ENCODE measurements at places on chromosomes 4 and X. TPM values are rescaled to one million over a fixed set of nuclear protein-coding genes. Genes with fewer than 3 reads are reported as not detected.

The SMR3B gene
- total RNA-seq = not detected

The MAGEE2 gene
- not detected for total RNA-seq

The FMR1NB gene
- not detected for total RNA-seq

The MAGED4 gene
- total RNA-seq = 45.2 TPM

The POU3F4 gene
- not detected for total RNA-seq

The HELT gene
- not detected for total RNA-seq

The CYTL1 gene
- 3.1 TPM for total RNA-seq

The CXXC4 gene
- 0.09 TPM for total RNA-seq

The MAOA gene
- total RNA-seq = 4.8 TPM

The PLXNA3 gene
- 6.7 TPM for total RNA-seq

The ZMAT1 gene
- total RNA-seq = 0.09 TPM

The LONRF3 gene
- total RNA-seq = 0.28 TPM

The BCORL1 gene
- total RNA-seq = 1.7 TPM

The PAGE1 gene
- not detected for total RNA-seq

The CXCL8 gene
- total RNA-seq = 29.5 TPM
